ENCODE measurements at places on chromosomes 2 and 18. TPM values are rescaled to one million over a fixed set of nuclear protein-coding genes. Genes with fewer than 3 reads are reported as not detected.

The ASB18 gene
- not detected for total RNA-seq

The DYNAP gene
- not detected for total RNA-seq

The ATP6V1B1 gene
- total RNA-seq = 2.0 TPM

The TUBB6 gene
- total RNA-seq = 207 TPM

All from A549 treated with ZK216348 at 1 μM for 4 hours (cell line).